ENCODE measurements at places on chromosomes 4 and X.

DNA sequence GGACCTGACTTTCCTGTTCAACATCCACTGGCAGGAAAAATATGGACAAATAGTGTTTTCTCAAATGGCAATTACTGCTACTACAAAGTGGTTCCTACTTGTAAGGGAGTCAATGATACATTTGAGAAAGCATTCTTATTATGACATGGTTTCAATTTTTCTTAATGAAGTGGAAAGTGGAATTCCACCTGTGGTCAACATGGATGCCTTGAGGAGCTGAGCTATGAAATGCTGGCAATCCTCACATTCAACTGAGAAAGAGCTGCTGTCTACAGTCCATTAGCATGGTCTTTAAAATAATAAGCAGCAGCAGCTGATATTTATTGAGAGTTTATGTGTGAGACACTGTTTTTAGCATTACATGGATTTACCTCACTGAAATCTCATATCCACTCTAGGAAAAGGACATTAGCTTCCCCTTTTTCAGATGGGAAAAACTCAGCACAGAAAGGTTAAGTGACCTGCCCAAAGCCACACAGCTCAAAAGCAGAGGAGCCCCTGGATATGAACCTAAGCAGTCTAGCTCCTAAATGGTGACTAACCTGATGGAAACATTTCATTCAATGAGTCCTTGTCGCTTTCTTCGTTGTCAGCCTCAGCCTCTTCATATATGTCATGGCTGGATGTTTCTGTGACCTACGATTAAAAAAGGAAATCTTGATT, 29.2 kb downstream of the MAP7D3 start:
- DNase-seq: no peak

GRCh38 chr4:150212927-150213326, 134.7 kb downstream of the DCLK2 start:
- no peak for DNase-seq

GRCh38 chrX:25873196-25873595, 264.9 kb upstream of the MAGEB18 start:
- no peak for DNase-seq

- DNase-seq: no peak
Measured at GRCh38 chr4:2072971-2073807, 14.1 kb downstream of the NAT8L start.

DNA sequence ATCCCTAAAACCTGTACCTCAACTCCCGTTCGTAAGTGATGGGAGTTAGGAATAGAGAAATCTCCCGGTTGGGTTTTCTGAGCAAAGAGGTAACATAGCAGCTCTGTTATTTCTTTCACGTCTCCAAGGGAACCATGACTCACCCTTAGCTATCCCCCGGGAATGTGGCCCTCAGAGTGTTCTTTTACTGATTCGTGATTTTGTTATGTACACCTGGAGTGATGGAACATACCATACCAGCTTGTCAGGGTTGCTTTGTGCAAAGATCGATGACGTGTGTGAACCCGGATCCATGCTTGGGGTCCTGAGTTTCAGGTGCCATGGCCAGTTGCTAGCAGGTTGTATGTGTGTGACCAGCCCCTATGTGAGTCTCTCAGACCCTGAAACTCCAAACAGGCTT, 52.6 kb downstream of the HPRT1 start:
- no peak for DNase-seq

DNA sequence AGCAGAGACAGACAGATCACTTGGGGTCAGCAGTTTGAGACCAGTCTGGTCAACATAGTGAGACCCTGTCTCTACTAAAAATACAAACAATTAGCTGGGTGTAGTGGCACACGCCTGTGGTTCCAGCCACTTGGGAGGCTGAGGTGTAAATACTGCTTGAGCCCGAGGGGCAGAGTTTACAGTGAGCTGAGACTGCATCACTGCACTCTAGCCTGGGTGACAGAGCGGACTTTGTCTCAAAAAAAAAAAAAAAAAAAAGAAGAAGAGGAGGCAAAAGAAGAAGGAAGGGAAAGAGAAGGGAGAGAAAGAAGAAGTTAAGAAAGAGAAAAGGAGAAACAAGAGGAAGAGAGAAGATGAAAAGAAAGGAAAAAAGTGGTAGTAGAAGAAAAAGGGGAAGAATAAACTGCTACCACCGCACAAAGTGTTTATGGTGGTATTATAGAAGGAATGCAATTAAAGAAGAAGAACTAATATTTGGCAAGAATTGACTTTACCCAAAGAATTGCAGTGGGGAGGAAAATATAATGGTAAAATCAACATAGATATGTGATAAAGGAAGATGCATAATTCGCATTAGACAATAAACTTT, 19.6 kb upstream of the NSUN7 start:
- DNase-seq: no peak

GRCh38 chr4:114383067-114383466, 215.5 kb upstream of the UGT8 start:
- DNase-seq: no peak

GRCh38 chrX:119899125-119899524, 3.4 kb downstream of the AKAP14 start:
- no peak for DNase-seq

Data from thymus (tissue), 14 donors.